Stimulated activated CD4-positive, alpha-beta T cell treated with anti-CD3 and anti-CD28 coated beads, TNF-alpha, amount 100 ng/mL, for 4 hours (primary cell): ENCODE measurements at places on chromosomes 16 and 17.

DNA sequence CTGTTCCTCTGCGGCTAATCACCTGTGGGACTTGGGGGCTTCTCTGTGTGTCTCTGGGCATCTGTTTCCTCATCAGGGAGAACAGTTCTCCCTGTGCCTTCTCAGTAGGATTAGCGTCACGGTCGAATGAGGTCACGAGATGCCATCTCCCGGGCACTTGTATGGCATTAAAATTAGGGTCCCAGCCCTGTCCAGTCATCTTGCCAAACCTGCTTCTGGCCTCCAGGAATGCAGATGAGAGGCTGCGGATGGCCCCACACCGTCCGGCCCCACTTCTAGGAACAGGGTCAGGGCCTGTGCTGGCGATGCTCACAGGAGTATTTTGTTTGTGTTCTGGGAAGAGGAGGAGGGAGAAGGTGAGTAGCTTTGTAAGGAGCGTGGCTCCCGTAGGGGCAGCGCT, 58.5 kb downstream of the OR1D5 start:
- no peak for DNase-seq

GRCh38 chr17:79023886-79024771, at the start of gene C1QTNF1:
Gene C1QTNF1, plus strand, starts transcription at chr17:79024169. Its CDS starts 19,800 bp downstream, at chr17:79043969.
- no peak for DNase-seq

DNA sequence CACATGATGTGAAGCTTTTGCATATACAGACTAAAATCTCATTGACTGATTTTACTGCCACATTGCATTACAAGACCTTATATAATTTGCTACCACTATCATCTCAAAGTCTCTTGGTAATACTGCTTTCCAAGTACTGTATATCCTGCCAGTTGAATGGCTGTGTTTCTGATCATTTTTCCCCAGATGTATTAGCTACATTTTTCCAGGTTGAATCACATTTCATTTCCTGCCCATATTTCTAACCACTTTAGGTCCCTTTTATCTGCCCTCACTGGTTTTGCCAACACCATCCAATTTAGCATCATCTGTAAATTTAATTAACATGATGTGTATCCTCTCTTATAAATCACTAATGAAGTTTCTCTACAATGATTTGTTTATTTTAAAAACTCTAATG, 365.7 kb upstream of the PMFBP1 start:
- DNase-seq = no peak

GRCh38 chr16:63998-64913, 8.2 kb downstream of the RHBDF1 start:
- DNase-seq = no peak

- no peak for DNase-seq
Observed at GRCh38 chr17:72121164-72122009, 567 bp downstream of the SOX9 start.

DNA sequence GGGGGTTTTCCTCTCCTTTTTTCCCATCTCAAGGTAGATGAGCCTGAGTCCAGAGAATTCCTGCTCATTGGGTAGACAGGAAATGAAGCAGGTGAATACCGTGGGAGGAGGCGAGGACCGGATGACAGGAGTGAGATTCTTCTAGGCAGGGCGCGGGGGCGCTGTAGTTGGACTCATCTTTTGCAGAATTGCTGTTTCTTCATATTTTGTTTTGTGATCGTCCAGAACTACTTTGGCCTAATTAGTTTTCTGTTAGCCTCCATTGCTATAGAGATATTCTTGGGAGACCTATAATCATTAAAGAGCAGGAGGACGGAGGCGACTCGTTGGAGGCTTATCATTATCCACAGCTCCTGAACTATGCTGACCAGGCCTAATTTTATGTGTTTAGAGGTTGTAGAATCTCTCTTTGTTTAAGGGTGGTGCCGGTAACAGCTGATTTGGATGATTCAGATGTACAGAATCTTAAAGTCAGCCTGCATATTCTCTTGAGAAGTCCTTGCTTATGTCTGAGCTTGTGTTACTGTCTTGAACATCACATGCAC, 650 bp downstream of the ATP6V0A1 start:
- no peak for DNase-seq

- DNase-seq = no peak
Observed at GRCh38 chr17:74314877-74315276, 11.1 kb upstream of the KIF19 start.

DNA sequence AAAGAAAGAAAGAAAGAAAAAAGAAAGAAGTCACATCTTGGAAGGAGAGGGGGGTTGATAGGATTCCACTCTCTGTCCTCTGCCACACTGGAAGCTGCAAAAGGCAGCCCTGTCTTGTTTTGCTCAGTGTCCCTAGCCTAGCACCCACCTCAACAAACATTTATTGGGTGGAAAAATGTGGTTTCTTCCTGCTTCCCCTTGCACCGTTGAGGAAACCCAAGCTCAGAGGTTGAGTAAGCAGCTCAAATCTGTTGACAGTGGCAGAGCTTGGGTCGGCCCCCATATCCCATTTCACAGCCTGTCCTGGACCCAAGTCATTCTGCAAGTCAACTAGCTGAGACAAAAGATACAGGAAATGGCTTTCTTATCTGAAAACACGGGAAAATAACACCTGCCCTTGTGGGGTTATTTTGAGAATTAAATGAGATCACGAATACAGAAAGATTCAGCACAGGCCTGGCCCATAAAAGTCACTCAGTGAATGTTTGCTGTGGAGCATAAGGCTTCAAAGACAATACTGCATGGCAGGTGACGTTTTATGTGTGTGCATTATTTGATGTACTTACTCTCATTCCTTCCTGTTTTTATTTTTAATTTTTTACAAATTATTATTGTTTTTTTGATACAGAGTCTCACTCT, 63.6 kb downstream of the SCNN1B start:
- no peak for DNase-seq

GRCh38 chr17:73017658-73018057, 74.8 kb downstream of the SLC39A11 start:
- DNase-seq = no peak

DNA sequence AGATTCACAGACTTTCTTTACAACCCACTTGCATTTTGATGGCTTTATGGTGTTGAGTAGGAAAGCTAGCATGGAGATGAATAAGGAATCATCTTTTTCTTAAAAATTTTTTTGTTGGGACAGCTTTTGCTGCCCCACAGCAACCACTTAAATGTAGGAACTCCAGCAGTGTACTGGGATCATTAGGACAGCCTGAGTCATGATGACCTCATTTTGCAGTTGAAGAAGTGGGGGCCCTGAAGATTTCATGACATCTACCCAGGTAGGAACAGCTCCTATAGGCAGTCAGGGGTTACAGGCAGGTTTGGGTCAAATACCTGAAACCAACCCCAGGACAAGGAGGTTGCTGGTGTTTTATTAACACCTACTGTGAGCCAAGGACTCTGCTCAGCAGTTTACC, 2.1 kb downstream of the METTL22 start:
- no peak for DNase-seq

DNA sequence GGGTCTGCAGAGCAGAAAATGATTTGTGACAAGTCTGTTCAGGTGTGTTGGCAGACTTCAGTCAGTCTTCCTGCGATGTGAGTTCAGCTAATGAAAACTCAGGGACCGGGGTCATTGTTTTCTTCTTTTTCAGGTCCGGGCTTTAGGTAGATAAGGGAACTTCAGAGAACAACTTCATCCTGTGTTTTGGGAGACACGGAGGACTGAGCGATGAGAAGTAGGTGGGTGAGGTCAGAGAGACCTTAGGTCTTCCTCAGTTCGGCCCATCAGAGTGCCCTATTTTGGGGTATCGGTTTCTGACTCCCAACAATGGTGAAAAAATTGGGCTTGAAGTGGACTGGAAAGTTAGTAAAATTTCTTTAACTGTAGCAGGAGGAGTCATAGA, 88.9 kb upstream of the ATF7IP2 start:
- no peak for DNase-seq

GRCh38 chr16:61829631-61830030, 206.6 kb downstream of the CDH8 start:
- no peak for DNase-seq

- DNase-seq = no peak
Observed at GRCh38 chr17:57999496-58000017, 7.5 kb downstream of the SRSF1 start.

- DNase-seq = no peak
Observed at GRCh38 chr16:31177136-31177535, 2.8 kb upstream of the FUS start.

DNA sequence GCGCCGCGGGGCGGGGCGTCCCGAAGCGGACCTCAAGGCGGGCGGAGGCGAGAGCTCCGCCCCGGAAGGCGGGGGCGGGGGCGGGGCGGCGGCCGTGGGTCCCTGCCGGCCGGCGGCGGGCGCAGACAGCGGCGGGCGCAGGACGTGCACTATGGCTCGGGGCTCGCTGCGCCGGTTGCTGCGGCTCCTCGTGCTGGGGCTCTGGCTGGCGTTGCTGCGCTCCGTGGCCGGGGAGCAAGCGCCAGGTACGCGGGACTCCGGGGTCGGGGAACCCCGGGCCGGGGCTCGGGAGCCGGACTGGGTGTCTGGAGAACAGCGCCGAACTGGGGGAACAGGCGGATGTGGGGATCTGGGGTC, at the start of gene TNFRSF12A:
Gene TNFRSF12A (plus strand): TSS at position 122 of the 357 bp plus-strand sequence. CDS start 30 bp downstream, at position 152.
- peak; percentile 47 for DNase-seq

DNA sequence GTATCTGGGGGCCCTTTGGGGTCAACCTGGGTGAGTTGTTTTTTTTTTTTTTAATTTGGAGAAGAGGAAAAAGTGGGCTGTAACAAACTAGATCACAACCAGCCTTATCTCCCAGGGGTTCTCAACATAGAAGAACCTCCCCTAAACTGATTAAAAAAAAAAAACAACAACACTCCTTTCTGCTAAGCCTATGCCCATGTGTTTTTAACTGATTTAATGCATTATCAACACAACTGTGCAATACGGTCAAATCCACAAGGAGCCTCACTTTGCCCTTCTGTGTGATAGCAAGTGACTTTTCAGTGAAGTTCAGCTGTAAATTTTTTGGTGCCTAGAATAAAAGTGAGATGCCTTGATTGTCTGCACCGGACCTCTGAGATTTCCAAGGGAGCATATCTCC, 646 bp downstream of the MYH11 start:
- no peak for DNase-seq

DNA sequence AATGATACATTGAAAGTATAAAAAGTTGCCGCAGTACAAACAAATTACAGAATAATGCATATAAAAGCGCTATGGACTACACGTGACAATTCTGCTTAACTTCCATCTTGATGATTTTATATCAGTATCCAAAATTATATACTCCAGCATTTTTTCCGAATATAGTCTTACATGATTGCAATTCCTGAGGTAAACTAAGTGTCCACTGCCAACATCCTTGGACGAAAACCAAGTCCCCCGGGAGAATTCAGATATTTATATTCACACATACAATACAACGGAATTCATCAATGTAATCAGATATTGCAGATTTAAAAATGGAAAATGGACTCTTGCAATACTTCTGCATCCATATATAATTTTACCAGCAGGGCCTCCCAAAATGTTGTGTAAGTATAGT, 8.9 kb upstream of the MYH11 start:
- DNase-seq = no peak

- no peak for DNase-seq
Observed at GRCh38 chr17:64683796-64684195, 21.7 kb upstream of the SMURF2 start.

DNA sequence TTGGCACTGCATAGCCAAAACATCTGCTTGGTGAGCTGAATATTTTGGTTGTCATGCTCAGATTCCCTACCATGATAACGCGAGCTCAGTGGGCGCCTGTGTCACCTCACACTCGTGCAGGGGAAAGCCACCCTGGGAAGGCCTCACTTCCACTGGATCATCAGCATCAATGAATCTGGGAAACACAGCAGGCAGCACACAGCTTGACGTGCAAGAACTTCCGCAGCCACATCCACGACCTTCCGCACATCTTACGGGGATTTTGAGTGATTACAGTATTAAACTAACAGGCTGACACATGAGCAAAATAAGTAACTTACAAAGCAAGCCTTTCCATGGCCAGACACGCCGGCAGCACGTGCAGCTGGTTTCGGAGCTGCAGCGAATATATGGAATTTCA, 54.7 kb upstream of the FOXF1 start:
- no peak for DNase-seq

DNA sequence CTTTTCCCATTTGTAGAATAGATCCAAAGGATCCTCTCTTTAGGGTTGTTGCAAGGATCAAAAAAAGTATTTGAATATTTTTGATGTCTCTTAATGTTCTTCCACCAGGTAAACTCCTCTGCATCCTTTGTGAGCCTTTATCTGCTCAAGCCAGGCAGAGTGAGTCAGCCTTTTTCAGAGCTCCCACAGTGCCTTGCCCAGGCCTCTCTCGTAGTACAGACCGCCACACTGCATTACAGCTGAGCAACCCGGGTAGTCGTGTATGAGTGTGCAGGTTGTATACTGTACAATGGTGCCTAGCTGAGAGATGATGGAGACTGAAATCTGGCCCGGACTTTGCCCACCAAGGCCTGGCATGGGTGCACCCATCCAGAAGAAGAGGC, 20.9 kb downstream of the RHBDL3 start:
- no peak for DNase-seq

DNA sequence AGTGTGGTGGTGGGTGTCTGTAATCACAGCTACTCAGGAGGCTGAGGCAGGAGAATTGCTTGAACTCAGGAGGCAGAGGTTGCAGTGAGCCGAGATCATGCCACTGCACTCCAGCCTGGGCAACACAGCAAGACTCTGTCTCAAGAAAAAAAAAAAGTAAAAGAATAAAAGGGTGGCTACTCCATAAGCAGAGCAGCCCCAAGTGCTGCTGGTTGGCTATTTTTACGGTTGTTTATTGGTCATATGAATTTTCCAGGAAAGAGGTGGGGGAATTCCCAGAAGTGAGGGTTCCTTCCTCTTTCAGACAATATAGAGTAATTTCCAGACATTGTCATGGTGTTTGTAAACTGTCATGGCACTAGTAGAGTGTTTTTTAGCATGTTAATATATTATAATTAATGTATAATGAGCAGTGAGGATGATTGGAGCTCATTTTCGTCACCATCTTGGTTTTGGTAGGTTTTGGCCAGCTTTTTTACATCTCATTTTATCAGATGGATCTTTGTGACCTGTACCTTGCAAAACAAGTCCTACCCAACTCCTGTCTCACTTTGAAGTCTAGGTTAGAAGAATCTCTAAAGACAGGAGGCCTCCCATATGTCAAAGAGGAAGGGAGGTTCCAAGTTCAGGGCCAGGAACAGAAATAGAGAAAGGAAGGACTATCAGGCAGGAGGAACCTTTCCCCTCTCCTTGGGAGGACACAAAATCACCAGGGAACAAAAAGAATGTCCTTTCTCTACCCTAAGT, 39.1 kb downstream of the HOXB1 start:
- no peak for DNase-seq

- DNase-seq = no peak
Observed at GRCh38 chr17:19979917-19980770, 2.5 kb upstream of the AKAP10 start.

- DNase-seq = peak; percentile 68
Observed at GRCh38 chr16:85420501-85421337, 192.4 kb upstream of the GSE1 start.
